ENCODE measurements at places on chromosomes 7 and 10.

- no peak for DNase-seq
These were observed 8.5 kb downstream of the KCNMA1 start for GRCh38 chr10:77628906-77629730.

- no peak for DNase-seq
These were observed 28.6 kb upstream of the TMEM178B start for GRCh38 chr7:141045126-141045841.

- no peak for DNase-seq
These were observed 301.5 kb downstream of the PARD3 start for GRCh38 chr10:34513636-34514035.

GRCh38 chr10:112811741-112812551 is 138.1 kb upstream of the TCF7L2 start:
- DNase-seq: no peak

DNA sequence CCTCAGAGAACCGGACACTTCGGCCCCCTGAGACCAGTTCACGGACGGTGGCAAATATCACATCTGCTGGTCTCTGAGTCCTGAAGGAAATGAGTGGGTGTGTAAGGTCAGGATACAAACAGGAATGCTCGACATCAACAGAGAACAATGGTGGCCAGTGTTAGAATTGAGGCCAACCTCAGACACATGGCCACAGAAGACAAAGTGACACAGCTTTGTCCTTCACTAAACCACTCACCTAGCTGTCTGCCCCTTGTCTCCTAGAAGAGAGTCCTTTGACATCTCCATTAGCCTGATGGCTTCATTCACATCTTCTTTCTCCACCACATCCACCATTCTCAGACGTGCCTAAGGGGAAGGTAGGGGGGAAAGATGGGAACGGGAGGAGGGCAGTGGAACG is 4.3 kb downstream of the COPS6 start:
- DNase-seq: no peak

GRCh38 chr10:72263613-72264241 is 10.0 kb upstream of the DDIT4 start:
- DNase-seq: peak; percentile 45

- DNase-seq: no peak
These were observed 65.4 kb downstream of the FANK1 start for GRCh38 chr10:125961743-125962142.

DNA sequence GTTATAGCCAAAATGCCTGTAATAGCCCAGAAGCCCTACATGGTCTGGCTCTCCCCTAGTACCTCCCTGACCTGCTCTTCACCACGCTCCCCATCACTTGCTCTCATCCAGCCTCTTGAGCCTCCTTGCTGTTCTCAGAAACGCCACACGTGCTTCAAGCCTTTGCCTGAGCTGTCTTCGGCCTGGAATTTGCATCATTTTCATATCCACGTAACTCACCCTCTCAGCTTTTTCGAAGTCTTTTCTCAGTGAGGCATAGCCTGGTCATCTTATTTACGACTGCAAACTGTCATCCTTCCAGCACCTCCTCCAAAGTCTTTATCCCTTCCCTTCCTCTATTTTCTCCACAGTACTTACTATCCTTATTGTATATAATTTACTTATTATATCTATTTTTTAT is 151.0 kb upstream of the AHR start:
- DNase-seq: no peak

- no peak for DNase-seq
These were observed 20.9 kb upstream of the TTYH3 start for GRCh38 chr7:2610898-2611297.

DNA sequence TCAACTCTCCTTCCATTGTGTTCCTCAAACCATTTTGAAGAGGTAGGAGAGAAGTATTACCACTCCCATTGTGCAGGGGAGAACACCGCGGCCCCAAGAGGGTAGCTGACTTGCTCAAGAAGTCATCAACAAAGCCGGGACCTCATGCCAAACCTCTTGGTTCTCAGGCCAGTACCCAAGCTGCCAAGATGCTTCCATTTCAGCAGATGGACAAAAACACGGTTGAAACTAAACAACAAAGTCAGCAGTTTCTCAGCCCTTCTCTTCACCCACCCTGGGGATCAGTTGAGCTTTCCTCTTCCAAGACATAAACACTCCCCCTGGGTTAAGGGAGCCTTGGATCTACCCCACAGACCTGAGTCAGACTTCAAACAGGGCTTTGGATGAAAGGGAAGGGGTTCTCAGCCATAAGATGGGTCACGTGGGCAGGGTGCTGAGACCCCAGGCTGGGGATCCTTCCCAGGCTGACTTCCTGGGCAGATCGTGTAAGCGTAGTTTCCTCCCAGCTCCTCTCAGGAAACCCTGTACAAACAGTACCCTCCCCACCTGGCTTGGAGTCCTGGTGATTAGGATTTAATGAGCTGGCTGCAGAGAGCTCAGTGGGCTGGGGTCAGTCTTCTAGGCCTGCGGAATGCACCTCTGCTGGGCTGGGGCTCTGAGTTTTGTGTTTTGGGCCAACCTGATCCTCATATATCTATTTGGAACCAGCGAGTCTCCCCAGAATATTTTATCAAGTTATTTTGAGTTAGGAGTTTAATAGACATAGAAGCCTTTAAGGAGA is 27.3 kb downstream of the EMX2 start:
- no peak for DNase-seq

DNA sequence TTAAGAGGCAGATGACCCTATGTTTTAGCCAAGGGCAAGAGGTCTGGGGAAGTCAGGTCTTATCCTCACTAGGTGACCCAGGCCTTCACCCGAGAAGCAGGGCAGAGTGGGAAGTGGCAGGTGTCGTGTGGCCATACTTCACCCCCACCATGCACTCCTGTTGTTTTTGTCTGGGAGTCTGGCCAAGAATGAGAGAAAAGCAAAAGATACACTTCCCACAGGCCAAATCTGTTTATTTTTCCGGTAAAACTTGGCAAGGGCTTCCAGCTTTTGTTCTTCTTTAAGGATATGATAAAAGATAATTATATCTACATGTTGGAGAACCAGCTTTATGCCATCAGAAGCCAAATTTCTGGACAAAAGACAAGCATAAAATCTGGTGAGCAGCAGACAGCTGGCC is 137.4 kb upstream of the CDC14C start:
- DNase-seq: no peak

DNA sequence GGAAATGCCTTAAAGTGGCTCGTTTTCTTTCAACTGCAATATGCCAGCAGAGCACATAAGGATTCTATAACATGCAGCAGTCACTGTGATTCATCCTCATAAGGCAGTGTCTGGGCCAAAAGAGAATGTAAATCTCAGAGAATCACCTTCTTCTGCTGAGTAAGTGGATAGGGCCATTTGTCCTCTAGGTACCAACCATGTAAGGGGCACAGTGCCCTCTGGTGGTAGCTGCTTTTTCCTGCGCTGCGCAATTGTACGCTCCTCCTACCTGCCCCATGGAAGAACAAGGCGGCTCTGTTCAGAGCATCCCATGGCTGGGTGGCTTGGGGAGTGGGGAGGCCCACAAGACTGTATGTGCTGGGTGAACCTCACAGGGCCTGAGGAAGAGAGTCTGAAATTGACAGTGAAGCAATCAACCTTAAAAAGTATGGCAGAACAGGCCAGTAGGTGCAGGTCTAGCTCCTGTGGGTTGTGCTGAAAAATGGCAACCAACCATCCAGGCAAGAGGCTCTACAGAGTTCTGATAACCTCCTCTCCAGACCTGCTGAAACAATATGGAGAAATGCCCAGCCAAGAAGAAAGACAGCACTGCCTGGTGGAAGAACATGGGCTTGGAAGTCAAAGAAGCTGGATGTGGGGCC is 78.6 kb upstream of the C10orf90 start:
- DNase-seq: peak; percentile 82

All from hematopoietic multipotent progenitor cell treated with erythropoietin and hydrocortisone succinate and interleukin-3 and kit ligand, for 6 days (in vitro differentiated cells).